ENCODE measurements at places on chromosomes 5 and 9.

DNA sequence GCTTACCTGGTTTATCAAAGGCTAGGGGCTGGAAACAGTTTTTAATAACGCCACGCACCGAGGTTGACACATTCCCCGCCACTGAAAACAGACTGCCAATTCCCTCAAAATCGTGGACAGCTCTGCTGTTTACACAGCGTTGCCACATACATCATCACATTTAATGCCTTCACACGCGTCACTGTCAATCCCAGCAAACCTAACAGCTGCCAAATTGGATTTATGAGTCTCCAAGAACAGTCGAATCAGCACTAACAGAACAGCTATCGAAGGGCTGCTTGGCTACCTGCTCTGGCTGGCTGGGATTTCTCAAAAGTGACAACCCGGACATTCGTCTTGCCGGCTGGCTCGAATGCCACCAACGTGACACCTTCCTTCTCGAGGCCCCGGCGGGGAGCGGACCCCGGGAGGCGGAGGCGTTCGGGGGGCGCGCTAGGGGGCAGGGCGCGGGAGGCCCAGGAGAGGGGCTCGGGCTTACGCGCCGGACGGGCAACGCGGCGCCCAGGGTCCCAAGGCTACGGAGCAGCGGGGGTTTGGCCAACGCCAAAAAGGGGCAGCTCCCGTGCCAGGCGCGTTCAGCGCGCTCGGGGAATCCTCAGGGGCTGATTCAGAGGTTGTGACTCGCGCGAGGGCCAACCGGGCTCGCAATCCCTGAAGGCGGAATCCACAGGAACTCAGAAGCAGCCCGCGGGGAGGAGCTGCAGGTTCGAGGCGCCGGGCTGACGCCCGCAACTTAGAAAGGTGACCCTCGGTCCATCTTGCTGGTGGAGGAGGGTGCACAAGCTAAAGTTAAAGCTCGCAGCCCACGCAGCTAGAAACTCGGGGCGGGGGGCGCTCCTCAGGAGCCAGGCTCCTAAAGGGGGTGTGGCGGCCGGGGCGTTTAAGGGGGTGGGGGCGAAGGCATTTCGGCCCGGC is 1.2 kb downstream of the CDC14B start:
- peak; percentile 66 for DNase-seq

DNA sequence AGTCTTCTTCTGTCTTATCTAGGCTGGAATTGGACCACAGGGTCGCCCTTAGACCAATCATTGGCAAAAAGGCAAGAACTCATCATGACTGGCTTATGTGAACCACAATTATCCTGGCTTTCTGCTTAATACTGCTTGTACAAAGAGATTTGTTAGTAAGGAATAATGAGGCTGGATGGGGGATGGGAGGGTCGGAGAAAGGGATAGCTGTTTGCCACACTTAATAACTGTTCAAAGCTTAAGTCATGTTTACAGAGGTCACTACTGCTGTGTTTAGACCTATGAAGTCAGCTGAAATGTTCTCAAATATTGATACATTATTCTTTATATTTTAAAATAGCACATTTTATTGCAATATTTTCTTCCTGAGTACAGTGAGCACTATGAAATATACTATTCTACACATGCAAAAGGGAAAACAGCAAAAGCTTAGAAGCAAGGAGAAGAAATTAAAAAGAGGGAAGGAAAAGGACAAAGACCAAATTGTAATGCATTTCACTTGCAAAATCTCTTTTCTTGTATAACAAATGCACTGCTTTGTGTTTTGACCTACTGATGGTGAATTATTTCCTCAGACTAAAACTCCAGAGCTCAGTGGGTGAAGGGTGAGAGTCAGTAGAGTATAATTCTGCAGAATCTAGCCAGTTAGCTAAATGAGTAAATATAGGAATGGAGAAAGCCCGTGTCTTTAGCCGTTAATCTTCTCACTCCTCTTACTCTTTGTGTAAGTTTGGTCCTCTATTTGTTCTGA is 404.9 kb upstream of the ZNF608 start:
- no peak for DNase-seq

DNA sequence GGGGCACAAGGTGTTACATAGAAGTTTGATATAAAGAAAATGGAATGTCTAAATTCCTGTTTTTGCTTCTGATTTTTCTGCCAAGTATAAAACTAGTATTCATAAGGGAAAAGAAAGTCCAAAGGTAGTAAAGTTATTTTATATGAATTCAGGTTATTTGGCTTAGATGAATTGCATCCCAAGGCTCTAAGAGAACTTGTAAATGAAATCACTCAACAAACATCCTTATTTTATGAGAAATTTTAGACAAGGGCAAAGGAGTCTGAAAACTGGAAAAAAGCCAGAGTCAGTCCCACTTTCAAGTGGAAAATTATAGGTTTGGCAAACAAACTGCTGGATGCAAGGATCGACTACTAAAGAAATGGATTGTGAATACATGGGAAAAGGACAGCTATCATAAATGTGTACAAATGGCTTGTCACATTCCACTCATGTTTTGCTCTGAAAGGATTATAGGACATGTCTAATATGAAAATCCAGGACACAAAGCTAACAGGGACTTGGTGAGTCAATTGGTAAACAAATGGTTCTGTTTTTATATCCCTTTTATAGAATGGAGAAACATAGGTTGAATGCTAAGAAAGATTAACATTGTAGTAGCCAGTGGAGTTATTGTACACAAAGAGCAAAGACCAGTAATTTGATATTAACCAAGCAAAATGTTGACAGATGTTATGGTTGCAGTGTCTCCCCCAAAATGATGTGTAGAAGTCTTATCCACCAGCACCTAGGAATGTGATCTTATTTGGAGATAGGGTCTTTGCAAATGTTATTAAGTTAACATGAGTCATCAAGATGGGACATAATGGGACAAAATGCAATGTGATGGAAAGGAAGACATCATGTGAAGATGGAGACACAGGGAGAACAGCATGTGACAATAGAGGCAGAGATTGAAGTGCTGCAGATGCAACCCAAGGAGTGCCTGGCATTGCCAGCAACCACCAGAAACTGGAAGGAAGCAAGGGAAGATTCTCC is 495.7 kb downstream of the TLE1 start:
- no peak for DNase-seq

GRCh38 chr5:1375871-1376810 is 31.2 kb upstream of the CLPTM1L start:
- no peak for DNase-seq

GRCh38 chr5:132050136-132050535 is 10.3 kb upstream of the IL3 start:
- no peak for DNase-seq

DNA sequence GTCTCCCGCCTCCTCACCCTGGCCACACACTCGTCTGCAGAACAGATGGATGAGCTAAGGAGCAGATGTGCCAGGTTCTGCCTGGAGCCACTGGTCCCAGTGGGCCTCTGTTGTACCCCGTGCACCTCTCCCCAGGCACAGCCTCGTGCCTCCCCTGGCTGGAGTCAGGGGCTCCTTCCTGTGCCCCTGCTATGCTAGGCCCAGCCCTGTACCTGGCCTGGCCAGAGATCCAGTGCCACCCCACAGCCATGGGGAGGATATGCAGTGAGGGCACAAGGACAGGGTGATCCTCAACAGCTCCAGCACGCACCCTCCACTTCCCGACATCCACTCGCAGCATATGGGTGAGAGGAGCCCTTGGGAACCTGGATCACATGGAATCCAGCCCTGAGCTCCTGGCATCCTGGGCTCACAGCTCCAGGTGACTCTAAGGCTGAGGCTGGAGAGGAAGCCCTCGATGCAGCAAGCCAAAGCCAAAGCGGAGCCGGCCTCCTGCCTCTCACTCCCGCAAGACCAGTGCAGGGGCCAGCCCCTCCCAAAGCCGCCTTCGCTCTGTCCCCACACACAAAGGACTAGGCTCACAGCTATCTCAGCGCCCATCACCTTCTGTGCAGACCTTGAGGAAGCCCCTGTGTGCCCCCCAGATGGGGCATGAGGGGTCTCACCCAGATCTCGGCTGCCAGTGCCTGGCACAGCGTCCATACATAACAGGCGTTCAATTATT is 23.7 kb upstream of the ADAMTS2 start:
- no peak for DNase-seq

GRCh38 chr5:34655354-34655991 is 655 bp upstream of the RAI14 start:
- peak; percentile 30 for DNase-seq

DNA sequence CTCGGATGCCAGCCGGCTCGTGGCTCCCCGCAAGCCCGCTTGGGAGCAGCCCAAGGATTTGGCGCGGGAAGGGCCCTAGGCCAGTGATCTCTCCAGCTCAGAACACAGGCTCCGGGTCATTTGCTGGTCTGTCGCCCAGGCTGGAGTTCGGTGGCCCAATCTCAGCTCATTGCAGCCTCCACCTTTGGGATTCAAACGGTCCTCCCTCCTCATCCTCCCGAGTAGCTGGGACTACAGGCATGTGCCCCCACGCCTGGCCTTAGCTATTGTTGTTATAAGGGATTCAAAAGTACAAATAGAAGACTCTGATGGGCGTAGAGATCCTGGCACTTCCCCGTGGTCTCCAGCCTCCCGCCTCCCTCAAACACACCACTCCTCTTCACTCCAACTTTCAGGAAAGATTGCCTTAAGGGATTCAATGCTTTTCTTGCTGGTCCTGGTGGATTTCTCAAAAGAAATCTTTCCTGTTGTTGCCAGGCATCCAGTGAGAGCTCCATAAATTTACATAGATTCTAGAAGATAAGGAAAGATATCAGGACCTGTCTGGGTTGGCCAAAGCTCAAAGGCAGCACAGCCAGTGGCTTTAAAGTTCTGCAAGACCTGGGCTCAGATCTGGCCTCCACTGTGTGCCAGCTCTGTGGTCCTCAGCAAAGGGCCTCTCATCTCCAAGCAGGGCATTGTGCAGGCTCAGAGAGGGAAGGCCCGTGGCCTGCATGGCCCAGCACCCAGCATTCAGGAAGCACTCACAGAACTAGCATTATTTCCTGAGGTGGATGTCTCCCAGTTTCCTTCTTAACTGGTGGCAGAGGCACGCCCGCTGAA is 1.0 kb downstream of the AIF1L start:
- DNase-seq, result no peak

GRCh38 chr9:38619556-38620447 is 594 bp downstream of the ANKRD18A start:
- no peak for DNase-seq

DNA sequence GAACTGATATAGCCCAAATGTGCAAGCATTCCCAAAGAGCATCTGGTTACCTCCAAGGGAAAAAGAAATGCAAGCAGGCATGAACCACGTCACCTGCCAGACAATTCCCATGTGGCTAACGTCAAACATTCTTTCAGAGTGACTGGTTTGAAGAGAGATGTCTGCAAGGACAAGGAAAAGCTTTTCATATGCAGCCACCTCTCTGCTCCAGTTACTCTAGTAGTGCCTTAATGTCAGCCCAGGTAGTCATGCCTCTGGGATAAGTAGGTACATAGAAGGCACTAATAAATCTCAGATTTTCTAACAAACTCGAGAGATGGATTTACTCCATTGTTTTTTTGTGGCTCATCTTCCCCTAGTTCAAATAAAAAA is 96.8 kb upstream of the IFNK start:
- DNase-seq, result peak; percentile 89

GRCh38 chr5:180439911-180440769 is 54.0 kb upstream of the CNOT6 start:
- DNase-seq, result no peak

DNA sequence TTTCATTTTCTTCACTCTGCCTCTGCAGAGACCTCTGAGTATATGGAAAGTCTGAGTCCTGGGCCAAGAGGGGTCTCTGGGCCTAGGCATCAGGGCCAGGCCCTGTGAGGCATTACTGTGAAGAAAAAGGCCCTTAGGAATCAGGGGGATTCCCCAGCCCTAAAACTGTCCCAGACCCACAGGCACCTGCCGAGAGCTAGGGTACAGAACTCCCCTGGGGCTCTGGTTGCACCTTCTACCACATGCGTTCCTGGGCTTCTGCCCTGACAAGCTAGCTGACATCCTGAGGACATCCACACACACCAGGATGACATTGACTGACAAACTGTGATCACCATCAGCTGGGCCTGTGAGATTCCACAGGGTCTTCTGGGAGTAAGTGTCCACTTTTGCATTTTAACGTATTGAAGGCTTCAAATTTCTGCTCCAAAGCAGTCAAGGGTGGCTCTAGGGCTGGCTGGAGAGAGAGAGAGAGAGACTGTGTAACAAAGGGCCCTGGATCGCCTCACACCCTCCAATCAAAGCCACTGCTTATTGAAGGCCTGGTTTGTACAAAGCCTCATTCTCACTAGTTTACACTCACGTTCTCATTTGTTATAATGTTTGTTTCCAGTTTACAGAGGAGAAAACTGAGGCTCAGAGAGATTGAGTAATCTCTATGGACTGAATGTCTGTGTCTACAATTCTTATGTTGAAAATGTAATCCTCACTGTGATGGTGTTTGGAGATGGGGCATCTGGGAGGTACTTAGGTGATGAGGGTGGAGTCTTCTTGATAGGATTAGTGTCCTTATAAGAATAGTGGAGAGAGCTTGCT is 45.1 kb downstream of the TGFBI start:
- no peak for DNase-seq
